ENCODE measurements at places on chromosomes 5 and 9. TPM values are rescaled to one million over a fixed set of nuclear protein-coding genes. Genes with fewer than 3 reads are reported as not detected.

SIT1 gene
- total RNA-seq, result 48.9 TPM

- peaks cover 22% of the 10 kb centered on the region for H3K4me1 ChIP-seq
- no peaks in the 10 kb centered on the region for H3K27me3 ChIP-seq
- peak overlapping the region; percentile 79 for H3K27ac ChIP-seq
These were observed 81.3 kb downstream of the SUSD1 start for GRCh38 chr9:112093870-112094216.

IL4 gene
- not detected for total RNA-seq

ABCA1 gene
- total RNA-seq, result 16.0 TPM

DNA sequence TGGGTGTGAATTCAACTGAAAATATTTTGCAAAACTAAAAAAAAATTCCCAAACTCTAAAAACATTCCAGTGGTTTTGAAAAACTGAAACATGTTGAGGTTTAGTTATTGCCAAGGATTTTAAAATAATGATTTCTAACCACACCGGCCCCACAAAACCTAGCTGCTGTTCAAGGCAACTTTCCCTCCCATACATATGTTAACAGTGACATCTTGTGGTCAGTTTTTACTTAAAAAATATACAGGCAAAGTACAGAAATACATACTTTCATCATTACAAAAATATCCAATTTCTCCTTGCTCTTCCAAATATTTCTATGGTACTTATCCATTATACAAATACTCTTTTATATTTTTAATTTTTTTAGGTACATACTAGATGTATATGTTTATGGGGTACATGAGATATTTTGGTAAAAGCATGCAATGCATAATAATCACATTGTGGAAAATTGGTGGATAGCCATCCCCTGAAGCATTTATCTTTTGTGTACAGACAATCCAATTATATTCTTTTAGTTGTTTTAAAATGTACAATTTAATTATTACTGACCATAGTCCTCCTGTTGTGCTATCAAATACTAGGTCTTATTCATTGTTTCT is 34.4 kb upstream of the MRPS30 start:
- H3K36me3 ChIP-seq, result no peaks in the 10 kb centered on the region
- no peaks in the 10 kb centered on the region for H3K4me1 ChIP-seq
- no peak for DNase-seq
- no peak overlapping the region for H3K4me3 ChIP-seq
- H3K27me3 ChIP-seq, result peaks cover 38% of the 10 kb centered on the region
- no peak overlapping the region for H3K27ac ChIP-seq

GRCh38 chr9:105198023-105198422 is 46.4 kb upstream of the SLC44A1 start:
- no peak for DNase-seq
- H3K27ac ChIP-seq, result no peak overlapping the region
- peaks cover 2% of the 10 kb centered on the region for H3K36me3 ChIP-seq
- peaks cover 24% of the 10 kb centered on the region for H3K27me3 ChIP-seq

- DNase-seq, result no peak
- no peaks in the 10 kb centered on the region for H3K27me3 ChIP-seq
- H3K4me3 ChIP-seq, result peak overlapping the region; percentile 69
- peak overlapping the region; percentile 94 for H3K27ac ChIP-seq
These were observed 26.0 kb downstream of the SERINC5 start for GRCh38 chr5:80229902-80230255.

GRCh38 chr5:23490993-23491392 is 16.4 kb upstream of the PRDM9 start:
- H3K27ac ChIP-seq, result no peak overlapping the region
- no peaks in the 10 kb centered on the region for H3K4me1 ChIP-seq
- H3K27me3 ChIP-seq, result no peaks in the 10 kb centered on the region
- H3K4me3 ChIP-seq, result no peak overlapping the region
- DNase-seq, result no peak

- H3K27ac ChIP-seq, result peak overlapping the region; percentile 93
- no peaks in the 10 kb centered on the region for H3K27me3 ChIP-seq
- H3K4me1 ChIP-seq, result peaks cover 17% of the 10 kb centered on the region
These were observed 2.0 kb upstream of the ADAMTS6 start for GRCh38 chr5:65483546-65484346.

PTGES gene
- total RNA-seq, result 0.15 TPM

DNA sequence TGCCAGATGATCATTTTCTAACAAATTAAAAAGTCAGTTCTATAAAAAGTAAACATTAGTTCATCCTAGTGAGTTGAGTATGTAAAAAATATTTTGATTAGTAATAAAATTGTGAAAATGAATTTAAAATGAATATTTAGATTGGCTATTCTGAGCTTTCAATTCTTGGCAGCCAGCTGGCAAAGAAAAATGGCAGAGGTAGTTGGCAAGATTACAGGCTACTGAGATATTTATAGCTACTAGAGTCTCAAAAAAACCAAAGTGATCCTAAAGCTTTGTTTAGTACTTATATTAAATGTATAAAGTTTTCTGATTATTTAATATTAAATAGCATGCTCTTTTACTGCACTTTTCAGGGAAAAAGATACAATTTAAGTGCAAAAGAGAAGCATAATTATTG is 25.0 kb downstream of the SGTB start:
- no peaks in the 10 kb centered on the region for H3K27me3 ChIP-seq
- peaks cover 8% of the 10 kb centered on the region for H3K36me3 ChIP-seq
- H3K4me1 ChIP-seq, result peaks cover 11% of the 10 kb centered on the region
- no peak for DNase-seq
- no peak overlapping the region for H3K27ac ChIP-seq
